ENCODE measurements at places on chromosomes 12 and 14.

DNA sequence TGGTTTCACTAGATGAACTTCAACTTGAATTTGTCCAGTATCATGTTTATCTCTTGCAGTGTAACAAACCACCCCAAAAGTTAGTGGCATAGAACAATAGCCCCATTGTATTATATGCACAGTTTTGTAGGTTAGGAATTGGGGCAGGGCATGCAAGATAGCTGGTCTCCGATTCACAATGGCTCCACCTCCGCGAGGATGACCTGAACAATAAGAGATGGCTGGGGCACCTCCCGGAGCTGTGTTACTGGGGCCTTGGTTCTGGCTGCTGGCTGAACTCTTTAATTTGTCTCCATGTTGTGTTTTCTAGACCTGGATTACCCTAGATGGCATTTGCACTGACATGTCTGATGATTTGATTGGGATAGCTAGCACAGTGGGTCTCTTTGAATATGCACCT, 20.4 kb upstream of the VRK1 start:
- no peak for DNase-seq

DNA sequence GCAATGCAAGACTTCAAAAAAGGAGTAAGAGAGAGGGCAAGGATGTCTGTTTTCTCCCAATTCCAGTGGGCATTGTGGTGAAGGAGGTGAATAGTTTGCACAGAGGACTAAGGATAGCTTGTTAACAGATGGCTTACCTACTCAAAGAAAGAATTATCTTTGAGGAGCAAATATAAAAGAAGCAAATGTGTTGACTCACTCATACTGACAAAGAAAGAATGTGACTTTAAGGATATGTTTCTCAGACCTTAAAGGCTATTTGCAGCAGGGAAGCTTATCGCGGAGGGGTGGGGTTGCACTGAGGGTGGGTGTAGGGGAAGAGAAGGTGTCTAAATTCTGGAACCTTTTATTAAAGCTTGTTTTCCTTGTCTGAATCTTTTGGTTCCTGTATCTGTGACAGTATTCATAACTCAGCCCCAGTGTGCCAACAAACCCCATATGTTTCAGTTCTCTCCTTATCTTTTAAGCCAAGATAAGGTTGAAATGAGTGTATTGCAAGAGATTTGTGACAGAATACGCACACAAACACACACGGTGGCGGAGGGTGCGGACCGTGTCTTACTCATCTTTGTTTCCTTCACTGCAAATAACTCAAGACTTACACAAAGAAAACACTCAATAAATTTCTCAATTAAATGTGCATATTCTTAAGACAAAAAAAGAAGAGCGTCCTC, 146.4 kb upstream of the ARID2 start:
- DNase-seq = no peak

- DNase-seq = no peak
These were observed 24.5 kb downstream of the PAPLN start for GRCh38 chr14:73261520-73262426.

- DNase-seq = no peak
These were observed 154.3 kb downstream of the BCL11B start for GRCh38 chr14:99117671-99118045.

- no peak for DNase-seq
These were observed 774 bp upstream of the KRT75 start for GRCh38 chr12:52434760-52435530.

DNA sequence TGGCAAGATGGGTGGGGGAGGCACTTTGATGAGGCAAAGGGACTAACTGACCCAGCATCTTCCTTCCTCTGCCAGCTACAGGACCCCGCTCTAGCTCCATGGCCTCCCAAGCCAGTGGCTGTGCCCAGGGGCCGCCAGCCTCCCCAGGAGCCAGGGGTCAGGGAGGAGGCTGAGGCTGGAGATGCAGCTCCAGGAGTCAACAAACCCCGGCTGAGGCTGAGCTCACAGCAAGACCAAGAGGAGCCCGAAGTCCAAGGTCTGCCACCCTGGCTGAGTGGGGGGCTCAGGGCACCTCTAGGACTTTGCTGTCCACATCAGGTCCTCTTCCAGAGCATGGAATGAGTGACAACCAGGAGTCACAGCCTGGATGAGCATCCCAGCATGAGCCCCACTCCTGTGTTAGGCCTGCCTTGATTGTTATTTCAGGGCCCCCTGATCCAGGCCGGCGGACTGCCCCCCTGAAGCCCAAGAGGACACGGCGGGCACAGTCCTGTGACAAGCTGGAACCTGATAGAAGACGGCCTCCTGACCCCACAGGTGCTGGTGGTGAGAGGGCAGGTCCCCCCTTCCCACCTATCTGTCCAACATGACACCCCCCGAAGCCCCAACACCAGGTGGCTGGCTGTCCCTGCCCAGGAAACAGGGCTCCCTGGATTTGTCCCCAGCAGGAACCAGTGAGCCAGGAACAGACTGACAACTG, 2.5 kb upstream of the CPNE6 start:
- no peak for DNase-seq

- no peak for DNase-seq
These were observed 43.2 kb downstream of the KRT80 start for GRCh38 chr12:52148464-52149181.
